ENCODE measurements at places on chromosomes 5 and 9. TPM values are rescaled to one million over a fixed set of nuclear protein-coding genes. Genes with fewer than 3 reads are reported as not detected.
A peak's percentile ranks its signal among the peaks of the same experiment; 100 is the strongest.

- DNase-seq = no peak
Measured at GRCh38 chr5:94228791-94229190, 389.6 kb downstream of the KIAA0825 start.

- no peak for DNase-seq
Measured at GRCh38 chr9:32590476-32590875, 17.5 kb upstream of the NDUFB6 start.

GRCh38 chr5:74044936-74045335 lies 418.9 kb downstream of the ARHGEF28 start:
- DNase-seq = no peak

GRCh38 chr5:160339406-160340130 lies 27.2 kb upstream of the CCNJL start:
- DNase-seq = no peak

DNA sequence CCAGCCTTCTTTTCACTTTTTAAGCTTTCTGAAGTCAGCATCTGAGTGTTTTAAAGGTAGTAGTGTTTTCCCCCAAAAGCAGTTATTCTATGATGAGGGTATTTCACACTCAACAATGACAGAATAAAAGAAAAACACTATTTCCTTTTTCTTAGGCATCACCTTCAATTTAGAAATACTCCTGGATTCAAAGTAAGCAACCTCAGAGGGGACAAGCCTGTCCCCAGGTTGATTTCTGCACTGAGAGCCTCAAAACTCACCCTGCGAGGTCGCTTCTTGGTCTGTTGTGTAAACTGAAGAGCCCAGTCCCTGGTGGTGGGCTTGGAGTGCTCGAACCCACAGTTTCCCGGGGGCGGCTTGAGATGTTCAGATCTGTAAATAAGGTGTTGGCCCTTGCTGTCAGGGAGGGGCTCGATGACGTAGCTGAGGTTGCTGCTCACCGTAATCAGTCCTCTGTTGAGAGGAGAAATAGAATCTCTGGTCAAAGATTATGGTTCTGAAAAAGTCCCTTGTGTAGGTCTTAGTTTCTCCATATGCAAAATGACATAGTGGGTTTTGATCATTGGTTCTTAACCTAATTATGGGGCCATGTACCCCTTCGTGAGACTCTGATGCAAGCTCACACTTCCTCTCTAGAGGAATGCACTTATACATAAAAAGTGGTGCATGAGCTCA lies 55.9 kb downstream of the ADAM19 start:
- DNase-seq = no peak

Gene FBP2
- not detected for polyA plus RNA-seq

GRCh38 chr5:92916036-92916435 lies 665.0 kb downstream of the NR2F1-AS1 start:
- no peak for DNase-seq

Gene CATSPER3
- 0.62 TPM for polyA plus RNA-seq

- no peak for DNase-seq
Measured at GRCh38 chr9:99349870-99350269, 127.8 kb downstream of the SEC61B start.

Gene ZFR
- polyA plus RNA-seq = 85.6 TPM

- DNase-seq = peak; percentile 13
Measured at GRCh38 chr9:2345013-2345412, 276.6 kb upstream of the VLDLR start.

Gene PCDHGA11
- 2.7 TPM for polyA plus RNA-seq

- no peak for DNase-seq
Measured at GRCh38 chr5:68221488-68221887, 5.9 kb downstream of the PIK3R1 start.

DNA sequence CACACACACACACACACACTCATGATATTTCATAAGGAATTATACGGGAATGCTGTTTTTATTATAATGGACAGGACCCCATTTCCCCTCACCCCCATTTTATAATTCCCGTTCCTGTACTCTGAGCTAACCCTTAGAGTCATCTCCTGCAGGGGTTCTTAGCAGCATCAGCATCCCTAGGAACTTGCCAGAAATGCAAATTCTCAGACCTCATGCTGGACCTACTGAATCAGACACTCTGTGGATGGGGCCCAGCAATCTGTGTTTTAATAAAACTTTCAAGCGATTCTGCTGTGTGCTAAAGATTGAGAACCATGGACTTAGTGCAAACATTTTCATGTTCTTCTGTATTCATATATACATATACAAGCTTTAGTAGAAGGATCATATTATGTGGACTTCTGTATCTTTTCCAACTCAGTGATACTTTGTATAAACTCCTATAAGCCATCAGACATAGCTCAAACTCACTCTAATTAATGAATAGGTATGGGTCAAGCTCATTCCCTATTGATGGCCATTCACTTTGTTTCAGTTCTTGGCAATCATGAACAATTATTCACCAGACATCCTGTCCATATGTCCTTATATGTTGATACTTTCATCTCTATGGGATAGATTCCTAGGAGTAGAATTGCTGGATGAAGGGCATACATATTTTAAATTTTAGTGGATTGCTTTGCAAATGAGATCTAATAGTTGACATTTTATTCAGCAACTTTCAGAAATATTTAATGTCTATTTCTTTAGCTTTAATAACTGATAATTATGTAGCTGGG lies 65.5 kb downstream of the ARHGEF28 start:
- DNase-seq = no peak

DNA sequence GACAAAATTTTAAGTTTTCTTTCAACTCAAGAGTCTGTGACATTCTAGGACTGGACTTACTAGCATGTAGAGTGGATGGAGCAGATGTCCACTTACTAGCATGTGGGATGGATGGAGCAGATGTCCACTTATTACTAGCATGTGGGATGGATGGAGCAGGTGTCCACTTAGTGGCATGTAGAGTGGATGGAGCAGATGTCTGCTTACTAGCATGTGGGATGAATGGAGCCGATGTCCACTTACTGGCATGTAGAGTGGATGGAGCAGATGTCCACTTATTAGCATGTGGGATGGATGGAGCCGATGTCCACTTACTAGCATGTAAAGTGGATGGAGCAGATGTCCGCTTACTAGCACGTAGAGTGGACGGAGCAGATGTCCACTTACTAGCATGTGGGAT lies 2.4 kb downstream of the SLC36A1 start:
- no peak for DNase-seq

GRCh38 chr5:114296191-114296590 lies 65.7 kb upstream of the KCNN2 start:
- no peak for DNase-seq

Gene NTNG2
- 1.2 TPM for polyA plus RNA-seq

Gene CA9
- polyA plus RNA-seq = 1.8 TPM

DNA sequence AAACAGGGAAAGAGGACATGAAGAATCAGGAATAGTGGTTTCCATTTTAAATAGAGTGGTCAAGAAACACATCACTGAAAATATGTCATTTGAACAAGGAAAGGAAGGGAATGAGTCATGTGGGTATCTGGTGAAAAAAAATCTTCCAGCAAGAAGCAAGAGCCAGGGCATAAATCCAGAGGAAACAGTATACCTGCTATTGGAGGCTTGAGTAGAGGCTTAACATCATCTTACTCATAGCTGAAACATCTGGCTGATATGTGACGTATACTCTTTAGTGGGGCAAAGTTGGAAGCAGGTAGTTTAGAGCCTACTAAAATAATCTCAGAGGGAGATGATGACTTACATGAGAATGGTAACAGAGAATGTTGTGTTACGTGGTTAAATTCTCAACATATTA lies 517.2 kb downstream of the CAAP1 start:
- DNase-seq = no peak

- no peak for DNase-seq
Measured at GRCh38 chr5:36770125-36770524, 106.4 kb upstream of the NIPBL start.

DNA sequence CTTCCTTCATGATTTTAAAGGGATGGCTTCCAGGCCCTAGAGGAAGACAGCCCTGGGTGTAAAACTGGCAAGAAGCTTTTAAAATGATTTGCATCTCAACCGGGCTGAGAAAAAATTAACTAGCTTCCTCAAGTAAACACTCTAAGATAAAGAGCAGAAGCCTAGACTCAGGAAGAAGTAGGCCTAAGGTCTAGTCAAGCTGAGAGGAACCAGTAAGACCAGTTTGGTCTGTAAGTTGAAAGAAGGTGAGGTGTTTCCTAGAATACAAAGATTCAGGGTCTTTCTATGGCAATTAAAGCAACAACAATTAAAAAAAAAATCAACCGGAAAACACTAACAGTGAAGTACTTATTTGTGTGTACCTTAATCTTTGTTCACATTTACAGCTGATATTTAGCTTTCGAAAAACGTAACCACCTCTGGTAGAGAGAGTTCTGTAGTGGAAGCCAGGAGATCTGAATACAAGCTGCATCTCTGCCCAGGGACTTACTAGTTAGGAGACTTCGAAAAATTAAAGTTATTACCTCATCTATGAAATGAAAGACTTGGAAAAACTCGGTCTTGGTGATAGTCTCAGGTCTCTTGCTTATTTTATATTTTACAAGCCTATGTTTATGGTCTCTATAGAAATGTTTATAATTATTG lies 75.7 kb downstream of the TUSC1 start:
- DNase-seq = no peak

Gene ZFP2
- 0.20 TPM for polyA plus RNA-seq

Gene CNOT6
- polyA plus RNA-seq = 6.8 TPM

Gene SLC44A1
- 22.9 TPM for polyA plus RNA-seq

GRCh38 chr5:23007236-23007635 lies 154.1 kb upstream of the CDH12 start:
- DNase-seq = no peak

Gene SPARC
- 375 TPM for polyA plus RNA-seq

GRCh38 chr9:34701769-34702736 lies 7.9 kb downstream of the CCL21 start:
- DNase-seq = peak; percentile 92

- DNase-seq = no peak
Measured at GRCh38 chr5:125222597-125223240, 476.3 kb upstream of the ZNF608 start.

Gene GABRP
- polyA plus RNA-seq = 4.0 TPM

DNA sequence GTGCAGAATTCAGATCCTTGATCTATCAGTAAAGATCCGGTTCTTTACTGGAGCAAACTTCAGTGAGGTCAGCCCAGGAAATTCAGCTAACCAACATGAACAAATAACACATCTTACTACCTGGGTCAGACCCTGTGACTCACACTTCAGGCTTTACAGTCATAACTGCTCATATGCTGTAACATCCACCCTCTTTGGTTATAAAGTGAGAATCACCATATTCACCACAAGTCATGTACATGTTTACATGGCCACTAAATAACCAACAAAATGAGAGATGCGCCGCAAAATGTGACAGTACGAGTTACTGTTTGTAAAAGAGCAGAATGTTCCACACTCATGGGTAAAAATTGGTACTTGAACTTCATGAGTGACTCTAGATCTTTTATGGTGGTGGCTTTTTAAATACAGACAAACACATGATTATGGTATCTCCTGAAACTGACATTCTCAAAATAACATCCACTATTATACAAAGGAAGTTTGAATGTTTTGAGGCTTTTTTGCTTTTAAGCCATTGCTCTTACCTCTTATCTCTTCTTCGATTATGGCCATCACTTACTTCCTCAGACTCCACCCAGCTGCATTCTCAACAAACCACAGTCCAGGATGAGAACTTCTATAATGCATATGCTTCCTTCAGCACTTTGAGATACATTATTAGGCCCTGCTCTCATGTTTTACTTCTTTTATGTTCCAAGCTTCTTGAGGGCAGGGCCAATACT lies 516.6 kb downstream of the RAB3C start:
- DNase-seq = no peak

- DNase-seq = no peak
Measured at GRCh38 chr9:75599126-75599525, 291.3 kb upstream of the PCSK5 start.

DNA sequence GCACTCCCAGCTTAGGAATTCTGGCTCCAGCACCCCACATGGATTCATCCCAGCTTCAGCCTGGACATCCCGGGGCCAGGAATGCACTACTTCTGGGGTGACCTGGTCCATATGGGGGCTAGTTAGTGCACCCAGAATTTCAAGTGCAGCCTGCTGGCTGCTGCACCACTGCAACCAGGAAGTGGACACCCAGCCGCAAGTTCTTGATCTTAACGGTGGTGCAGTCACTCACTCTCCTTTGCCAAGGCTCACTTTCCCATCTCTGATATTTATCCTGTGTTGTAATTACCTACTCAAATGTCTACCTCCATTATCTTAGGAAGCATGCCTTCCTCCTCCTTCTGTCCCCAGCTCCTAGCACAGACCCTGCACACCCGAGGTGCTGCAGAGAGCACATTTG lies 26.2 kb upstream of the RAB14 start:
- DNase-seq = no peak

Gene PRLR
- 0.53 TPM for polyA plus RNA-seq

Gene GDNF
- polyA plus RNA-seq = 0.15 TPM

DNA sequence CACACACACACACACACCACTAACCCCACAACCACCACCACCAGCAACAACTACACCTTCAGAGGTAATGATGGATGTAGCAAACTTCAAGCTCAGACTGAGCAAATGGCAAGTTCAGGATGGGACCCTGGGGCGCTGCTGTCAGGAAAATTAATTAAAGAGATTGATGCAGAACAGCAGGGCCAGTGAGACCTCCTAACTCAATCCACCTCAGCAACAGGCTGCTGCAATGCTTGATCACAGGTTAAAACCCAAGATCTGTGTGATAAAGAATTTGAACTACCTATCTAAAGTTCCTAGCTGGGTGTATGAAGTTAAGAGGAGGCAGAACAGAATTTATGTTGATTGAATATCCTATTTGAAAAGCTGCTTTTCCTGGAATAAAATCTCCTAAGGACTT lies 140.3 kb upstream of the FER start:
- no peak for DNase-seq

- DNase-seq = no peak
Measured at GRCh38 chr9:70159630-70160029, 99.1 kb upstream of the SMC5 start.

Measured in H1 (cell line).